ENCODE measurements at places on chromosomes 16 and 17.

- DNase-seq, result no peak
These were observed 1.6 kb upstream of the TBKBP1 start for GRCh38 chr17:47692137-47692894.

DNA sequence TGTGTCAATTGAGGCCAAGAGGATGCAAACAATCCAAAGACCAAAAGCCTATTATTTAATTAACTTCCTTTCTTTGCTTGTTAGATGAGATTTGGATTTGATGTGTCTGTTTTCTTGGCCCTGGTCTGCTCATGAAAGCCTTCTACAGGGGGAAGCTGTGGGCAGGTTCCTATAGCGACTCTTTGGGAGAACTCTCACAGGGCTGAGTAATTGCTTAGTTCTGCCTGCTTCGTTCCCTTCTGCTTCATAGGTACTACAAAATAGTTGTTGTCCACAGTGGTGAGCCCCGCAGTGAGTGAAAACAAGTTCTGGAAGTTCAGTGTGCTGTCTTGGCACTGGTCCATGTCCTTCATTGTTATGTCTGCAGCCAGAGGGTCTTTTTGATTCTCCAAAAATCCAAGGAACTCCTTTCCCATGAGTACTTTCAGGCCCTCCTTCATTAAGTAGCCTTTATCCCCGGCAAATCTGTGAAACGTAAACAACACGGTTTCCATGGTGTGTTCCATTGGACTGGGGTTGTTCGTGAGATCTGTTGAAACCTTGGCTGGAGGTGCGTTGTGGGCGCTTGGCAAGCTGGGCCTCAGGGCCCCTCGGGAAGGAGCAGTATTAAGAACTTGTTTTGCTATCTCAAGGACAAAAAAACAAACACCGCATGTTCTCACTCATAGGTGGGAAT lies 30.0 kb upstream of the ANKRD40CL start:
- no peak for DNase-seq

DNA sequence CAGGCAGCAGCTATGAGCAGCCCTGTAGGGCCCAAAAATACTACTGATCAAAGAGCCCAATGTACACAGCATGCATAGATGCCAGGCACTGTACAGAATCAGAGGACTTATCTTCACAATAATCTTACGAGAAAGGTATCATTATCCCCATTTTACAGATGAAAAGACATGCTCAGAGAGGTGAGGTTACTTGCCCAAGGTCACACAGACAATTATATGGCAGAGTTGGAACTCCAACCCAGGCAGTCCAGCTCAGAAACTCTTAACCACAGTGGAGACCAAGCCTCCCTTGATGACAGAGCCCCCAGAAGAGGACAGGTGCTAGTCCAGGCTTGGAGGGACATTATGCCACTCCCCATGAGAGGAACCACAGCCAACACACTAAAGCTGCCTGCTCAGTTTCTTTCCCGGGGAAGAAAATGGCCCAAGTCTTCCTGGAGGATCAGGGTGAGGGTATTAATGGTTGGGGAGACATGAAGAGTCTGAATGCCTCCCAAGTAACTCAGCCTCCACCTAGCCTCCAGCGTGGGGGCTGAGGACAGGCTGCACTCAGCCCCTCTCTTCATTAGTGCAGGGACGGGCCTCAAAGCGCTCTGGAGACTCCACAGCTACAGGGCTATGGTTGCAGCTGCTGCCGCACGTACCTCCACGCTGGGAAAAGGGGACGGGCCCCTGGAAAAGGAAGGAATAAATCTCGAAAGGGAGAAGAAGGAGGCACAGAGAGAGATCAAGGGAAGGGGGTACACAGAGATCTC lies 826 bp downstream of the UNC119 start:
- DNase-seq, result peak; percentile 14

- no peak for DNase-seq
These were observed 27.9 kb downstream of the VAT1L start for GRCh38 chr16:77816293-77816692.

DNA sequence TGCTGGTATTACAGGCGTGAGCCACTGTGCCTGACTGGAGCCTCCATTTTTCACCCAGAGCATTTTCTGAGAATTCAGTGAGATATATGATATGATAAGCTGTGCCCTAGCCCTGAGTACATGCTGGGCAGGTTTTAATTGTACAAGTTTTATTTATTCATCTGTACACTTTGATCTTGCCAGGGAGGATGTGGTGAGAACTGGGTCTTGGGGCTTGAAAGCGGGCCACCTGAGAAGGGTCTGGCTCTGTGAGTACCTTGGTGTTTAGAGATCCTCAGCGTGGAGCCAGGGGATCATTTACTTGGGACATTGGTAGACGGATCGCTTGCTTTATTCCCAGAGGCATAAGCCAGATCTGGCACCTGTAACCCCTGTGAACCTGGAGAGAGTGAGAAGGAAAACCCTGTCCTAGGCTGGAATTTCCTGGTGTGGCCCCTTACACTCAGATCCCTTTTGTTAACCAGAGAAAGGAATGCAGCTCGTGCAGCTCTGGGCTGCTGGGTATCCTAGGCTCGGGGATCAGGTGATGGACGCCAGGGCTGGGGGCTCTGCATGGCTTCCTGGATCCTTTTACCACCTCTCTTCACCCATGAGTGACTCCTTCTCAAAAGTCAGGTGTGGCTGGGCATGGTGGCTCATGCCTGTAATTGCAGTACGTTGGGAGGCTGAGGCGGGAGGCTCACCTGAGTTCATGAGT lies 91.9 kb downstream of the ABCC1 start:
- no peak for DNase-seq
